Spinal cord (tissue), 10 donors: ENCODE measurements at places on chromosomes 5 and 9.

DNA sequence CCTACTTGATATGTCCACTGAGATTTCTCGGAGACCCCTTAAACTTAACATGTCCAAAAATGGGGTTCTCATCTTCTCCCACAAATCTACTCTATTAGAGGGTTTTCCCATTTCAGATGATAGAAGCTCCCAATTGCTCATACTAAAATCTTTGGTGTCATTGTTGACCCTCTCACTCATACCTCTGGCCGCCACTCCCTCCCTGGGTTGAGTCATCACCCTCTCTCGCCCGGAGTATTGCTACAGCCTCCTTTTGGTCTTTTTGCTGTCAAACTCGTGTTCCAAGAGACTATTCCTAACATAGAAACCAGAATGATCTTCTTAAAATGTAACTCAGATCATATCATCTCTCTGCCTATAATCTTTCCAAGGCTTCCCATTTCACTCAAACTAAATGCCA, 91.0 kb upstream of the GNAQ start:
- DNase-seq = no peak

GRCh38 chr9:126534431-126535186, 79.1 kb upstream of the LMX1B start:
- DNase-seq = peak; percentile 84

DNA sequence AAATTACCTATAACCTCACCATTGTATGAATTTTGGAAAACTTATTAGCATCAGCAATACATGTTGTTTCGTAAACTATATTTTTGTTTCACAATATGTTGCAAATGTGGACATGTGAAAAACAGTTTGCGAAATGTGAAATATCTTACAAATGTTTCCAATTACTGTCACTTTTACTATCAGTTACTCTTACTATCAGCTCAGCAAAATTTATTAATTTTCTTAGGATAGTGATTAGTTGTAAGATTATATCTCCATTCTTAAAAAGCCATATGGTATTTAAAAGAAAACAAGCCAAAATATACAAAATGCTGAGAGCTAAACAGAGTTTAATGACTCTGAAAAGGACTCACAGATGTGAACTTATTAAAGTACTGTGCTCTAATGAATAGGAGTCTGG, 111.9 kb upstream of the LPAR1 start:
- DNase-seq = no peak

- no peak for DNase-seq
Observed at GRCh38 chr9:73807952-73808351, 656.3 kb downstream of the ANXA1 start.

DNA sequence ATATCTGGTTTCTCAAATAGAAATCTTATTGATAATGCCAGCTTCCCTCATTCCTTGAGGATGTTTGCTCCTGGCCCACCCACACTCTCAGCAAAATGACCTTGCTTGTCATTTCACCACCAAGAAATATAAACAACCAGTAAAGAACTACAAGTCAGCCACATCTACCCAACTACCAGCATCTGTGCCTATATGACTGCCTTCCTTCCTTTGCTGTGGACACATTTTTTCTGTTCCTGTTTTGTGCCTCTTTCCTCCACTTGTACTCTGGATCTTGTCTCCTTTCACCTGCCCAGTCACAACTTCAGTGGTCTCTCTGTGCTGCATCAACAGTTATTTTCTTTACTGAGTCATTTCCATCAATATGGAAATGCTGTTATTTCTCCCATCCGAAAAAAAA, 20.3 kb downstream of the KIF2A start:
- DNase-seq = no peak

DNA sequence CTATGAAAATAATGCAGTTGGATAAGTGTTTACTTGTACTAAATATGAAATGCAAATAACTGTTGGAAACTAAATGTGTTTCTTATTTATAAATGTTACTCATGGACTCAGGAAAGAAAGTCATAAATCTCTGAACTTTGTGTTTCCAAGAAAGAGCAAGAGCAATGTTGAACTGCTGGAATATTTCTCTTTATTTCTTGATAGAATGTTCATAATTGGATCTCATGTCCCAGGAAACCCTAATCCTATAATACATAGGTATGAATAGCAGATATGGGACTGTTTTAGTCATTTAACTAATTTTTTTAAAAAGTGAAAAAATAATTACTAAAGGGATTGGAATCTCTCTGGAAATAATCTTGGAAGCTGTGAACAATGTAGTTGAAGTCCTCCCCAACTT, 245.0 kb upstream of the ACTBL2 start:
- DNase-seq = no peak

DNA sequence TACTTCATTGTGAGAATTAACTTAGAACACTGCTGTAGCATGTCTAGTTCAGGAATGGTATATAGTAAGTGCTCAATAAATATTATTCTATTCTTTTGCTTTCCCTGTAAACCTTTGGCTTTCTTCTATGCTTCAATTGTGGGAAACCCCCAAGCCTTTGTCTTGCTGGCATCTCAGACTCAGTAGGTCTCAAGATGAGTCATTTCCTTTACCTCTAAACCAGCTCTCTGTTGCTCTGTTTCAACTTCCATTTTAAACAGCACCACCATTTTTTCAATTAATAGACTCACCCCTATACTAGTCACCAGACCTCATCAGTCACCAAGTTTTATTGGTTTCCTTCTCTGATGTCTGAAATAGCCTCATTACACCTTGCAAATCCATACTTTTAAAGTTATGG, 43.5 kb downstream of the DMAC1 start:
- no peak for DNase-seq

DNA sequence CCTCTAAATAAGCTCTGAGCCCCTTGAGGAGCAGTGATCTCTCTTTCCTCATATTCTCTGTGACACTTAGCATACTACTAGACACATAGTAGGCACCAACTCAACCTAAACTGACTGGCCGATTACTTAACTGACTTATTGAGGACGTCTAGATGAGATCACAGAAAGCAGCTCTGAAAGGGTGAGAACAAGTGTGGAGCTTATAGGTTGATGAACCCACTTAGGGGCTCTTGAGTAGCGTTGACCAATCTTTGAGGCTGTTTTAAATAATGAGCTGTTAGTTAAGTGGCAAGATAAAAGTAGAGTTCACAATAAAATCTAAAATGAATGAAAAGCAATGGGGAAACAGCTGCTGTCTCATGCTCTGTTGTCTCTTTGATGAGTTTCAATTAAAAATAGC, 124.7 kb upstream of the TNPO1 start:
- DNase-seq = peak; percentile 32

DNA sequence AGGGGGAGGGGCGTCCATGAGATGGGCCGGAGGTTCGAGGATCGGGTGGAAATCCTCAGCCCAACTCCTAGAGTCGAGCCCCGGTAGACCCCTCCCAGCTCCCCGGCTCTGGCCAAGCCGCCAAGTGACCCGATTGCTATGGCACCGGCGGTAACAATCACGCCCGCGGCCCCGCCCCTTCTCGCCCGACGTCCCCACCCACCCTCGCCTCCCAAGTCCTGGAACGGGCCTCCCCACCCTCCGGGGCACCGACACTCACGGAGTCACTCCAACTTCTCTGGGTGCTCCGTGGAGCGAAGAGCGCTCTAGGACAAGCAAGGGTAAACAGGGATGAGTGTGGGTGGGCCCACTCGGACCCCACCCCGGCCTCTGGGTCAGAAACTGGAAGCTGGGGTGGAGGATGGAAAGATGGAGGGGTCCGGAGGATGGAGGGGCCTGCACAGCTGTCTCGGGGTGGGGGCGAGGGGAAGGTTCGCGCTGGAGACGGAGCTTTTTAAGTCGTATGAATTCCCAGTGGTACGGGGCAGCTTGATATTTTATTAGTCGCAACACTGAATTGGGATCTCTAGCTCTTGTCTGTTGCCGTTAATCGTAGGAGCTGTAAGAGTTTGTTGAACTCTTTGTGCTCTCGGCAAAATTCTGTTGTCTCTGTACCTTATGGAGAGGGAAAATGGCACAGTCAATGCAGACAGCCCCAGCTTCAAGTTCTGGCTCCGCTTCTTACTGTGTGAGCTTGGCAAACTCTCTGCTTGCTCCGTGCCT, at the start of gene SPACA9:
Gene SPACA9, plus strand, starts transcription at position 204 of the 762 bp plus-strand sequence. CDS start 5,050 bp downstream, outside the sequence.
- peak; percentile 23 for DNase-seq

GRCh38 chr5:125708583-125708982, 714.6 kb upstream of the GRAMD2B start:
- no peak for DNase-seq

DNA sequence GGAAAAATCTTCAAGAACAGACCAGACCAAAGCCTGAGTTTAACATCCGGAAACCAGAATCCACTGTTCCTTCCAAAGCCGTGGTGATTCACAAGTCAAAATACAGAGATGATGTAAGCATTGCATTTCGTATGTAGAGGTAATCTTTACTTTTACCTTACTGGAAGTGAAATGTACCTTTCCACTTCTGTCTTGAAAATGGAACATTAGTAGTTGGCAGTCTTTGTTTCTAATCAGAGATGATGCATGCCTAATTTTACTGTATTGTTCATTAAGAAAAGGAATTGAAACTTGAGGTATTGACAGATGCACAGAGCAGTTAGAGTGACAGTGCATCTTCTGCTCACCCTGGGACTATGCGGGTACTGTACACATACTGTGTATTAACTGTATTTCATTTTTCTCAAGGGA, 34.6 kb downstream of the HABP4 start:
- no peak for DNase-seq

DNA sequence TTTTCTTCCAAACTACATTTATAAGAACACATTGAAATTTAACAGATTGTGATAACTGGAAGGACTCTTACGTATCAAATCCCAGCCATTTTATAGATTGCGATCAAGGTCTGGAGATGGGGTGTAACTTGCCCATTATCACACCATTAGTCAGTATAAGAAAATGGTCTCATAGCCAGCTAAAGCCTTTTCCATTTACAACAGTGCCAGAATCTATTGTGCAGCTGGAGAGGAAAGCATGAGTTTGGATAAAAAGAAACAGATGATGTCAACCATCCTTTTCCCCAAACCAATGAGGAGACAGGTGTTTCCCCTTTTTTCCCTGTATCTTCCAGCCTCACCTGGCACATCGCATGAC, 658.8 kb downstream of the ACTL7B start:
- no peak for DNase-seq

DNA sequence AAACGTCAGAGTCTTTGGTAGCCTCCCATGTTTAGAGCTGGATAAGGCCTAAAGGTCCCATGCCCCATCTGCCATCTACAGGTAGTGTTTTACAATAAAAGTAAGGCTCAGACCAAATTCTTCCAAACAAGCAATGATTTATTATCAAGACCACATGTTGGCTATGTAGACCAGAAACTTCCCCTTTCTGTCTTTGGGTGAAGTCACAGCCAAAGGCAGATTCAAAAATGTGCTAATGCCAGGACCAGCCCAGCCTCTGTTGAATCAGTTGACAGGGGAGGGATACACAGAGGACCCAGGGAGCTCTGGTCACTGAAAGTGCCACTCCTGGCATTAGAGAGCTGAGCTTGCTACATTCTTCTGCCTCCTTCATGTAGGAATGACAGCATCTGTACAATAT, 360.8 kb downstream of the NTRK2 start:
- no peak for DNase-seq

GRCh38 chr5:126682856-126683255, 82.1 kb downstream of the PHAX start:
- DNase-seq = no peak

DNA sequence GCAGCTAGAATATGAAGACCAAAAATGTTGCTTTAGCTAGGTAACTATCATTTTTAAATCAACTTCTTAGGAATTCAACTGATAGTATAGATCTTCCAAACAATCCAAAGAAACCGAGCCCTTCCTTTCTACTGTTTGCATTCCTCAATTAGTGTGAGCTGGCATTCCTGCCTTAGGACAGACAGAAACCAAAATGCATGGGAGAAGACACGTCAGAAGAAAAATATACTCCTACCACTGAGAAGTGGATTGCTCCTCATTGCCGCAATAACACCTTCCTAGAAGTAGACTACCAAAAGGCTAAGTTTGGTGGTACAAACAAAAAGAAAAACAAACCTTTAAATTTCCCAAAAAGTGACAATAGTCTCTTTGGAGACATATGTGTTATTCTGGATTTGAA, 440.0 kb downstream of the SEMA5A start:
- no peak for DNase-seq

GRCh38 chr5:94849821-94850736, 231.6 kb downstream of the SLF1 start:
- peak; percentile 86 for DNase-seq

GRCh38 chr5:9362600-9362999, 183.3 kb downstream of the SEMA5A start:
- DNase-seq = no peak

- no peak for DNase-seq
Observed at GRCh38 chr5:142507531-142508372, 178.1 kb downstream of the FGF1 start.

- no peak for DNase-seq
Observed at GRCh38 chr5:23727271-23727670, 219.9 kb downstream of the PRDM9 start.

DNA sequence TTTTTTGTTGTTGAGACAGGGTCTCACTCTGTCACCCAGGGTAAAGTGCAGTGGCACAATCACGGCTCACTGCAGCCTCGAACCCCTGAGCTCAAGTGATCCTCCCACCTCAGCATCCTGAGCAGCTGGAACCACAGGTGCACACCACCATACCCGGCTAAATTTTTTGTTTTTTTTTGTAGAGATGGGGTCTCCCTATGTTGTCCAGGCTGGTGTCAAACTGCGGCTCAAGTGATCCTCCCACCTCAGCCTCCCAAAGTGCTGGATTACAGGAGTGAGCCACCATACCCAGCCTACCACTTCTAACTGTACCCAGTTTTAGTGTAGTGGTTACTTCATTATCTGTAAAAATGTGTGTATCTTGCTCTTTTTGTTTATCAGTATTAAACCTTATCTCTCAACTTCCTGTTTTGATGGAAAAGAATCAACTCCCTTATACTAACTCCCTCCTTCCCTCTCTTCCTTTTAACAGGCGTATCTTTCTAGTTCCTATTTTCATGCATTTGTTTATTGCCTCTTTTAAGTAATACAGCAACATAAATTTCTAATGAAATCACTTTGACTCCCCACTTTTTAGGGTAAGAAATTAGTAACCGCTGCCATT, 33.1 kb downstream of the GRAMD2B start:
- no peak for DNase-seq

DNA sequence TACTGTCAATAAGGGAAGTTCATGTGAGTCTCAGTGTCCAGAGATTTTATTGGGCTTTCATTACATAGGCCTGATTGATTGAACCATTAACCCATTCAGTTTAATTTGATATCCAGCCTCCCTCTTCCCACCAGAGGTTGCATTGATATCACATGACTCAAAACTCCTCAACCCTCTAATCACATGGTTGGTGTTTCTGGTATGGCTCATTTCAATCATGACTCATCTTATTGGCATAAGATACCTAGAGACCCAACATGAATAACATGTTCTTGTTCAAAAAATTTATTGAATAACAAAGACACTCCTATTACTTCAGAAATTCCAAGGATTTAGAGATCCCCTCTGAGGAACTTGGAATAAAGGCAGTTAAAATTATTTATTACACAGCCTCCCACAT, 982.2 kb downstream of the TLE1 start:
- DNase-seq = no peak

- peak; percentile 38 for DNase-seq
Observed at GRCh38 chr9:105968811-105969466, 274.6 kb downstream of the TMEM38B start.

GRCh38 chr5:65050140-65050539, 281.4 kb downstream of the CWC27 start:
- no peak for DNase-seq
